Suppressor macrophage treated with lipopolysaccharide for 1 hour (primary cell): ENCODE measurements at places on chromosomes 4 and X.

DNA sequence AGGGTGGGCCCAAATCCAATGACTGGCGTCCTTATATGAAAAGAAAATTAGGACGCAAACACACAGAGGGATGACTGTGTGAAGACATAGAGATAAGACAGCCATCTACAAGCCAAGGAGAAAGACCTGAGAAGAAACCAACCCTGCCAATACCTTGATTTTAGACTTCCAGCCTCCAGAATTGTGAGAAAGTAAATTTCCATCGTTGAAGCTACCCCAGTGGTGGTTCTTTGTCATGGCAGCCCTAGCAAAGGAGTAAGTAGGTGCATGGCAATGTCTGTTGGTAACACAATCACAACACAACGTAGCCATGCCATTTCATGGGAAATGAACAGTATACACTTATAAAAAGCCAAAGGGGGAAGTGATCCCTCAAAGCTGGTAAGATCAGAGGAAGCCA, 25.3 kb downstream of the SMIM20 start:
- no peak for DNase-seq

DNA sequence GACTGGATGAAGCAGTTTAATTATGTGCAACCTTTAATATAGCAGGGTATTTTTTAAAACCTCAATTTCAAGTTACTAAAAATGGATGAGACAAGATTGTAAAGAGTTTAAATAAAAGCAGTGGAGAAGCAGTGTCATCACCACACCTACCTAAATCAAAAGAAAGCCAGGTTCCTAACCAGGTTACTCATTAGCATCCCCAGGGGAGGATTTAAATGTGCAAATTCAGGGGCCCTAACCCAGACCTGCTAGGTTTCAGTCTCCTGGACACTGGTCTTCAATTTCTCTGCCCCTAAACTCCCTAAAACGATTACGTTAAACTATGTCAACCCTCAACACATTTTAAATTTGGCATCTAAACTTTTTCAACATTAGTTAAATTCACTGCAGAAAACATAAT, 116.9 kb upstream of the KLF3 start:
- DNase-seq: no peak

DNA sequence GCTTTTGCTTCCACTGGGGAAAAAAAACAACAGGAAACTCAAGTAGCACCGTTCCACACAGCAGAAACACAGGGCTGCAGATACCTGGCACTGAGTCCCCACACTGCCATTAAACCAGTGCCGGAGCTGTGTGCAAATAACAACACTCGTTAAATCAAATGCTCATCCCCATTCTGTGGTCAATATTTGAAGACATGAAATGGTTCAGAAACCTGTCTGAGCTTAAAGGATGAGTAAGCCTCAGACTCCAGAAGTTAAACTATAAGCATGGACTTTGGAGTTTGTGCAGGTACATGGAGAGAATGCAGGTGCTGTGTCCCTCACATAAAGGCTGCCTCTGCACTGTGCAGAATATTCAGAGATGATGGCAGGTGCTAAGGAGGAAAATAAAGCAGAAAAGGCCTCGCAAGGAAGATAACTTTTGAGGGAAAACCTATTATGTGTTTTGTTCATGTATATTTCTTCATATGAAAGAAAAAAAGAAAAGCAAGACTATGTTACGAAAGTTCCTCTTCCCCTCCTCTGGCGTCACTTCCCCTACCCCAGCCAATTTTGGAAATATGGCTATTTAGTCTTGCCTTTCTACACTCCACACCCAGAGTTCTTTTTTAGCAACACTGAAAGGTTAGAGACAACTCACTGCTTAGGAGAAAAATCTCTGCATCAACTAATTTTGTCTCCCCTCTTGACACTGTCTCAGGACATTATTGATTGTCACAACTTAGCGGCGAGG, 4.6 kb downstream of the MPP1 start:
- DNase-seq: peak; percentile 76

GRCh38 chr4:12165616-12166015, 736.9 kb upstream of the HS3ST1 start:
- DNase-seq: peak; percentile 35

DNA sequence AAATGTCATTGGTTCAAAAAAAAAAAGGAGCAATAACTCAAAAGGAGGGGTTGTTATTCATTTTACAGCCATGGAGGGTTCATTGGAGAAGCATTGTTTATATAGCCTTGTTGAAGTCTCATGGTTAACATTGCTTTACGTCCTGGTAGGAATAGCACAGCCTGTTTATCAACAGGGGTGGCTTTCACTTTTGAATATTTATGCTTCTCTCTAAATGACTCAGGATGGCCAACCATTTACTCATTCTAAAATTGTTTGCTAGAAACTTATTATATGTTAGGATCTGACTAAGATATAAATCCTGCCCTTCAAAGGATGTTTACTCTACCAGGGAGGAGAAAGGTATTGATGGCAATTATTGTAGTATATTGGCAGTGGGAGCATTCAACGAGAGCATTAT, 534.1 kb upstream of the GALNTL6 start:
- DNase-seq: no peak

GRCh38 chr4:142582340-142582739, 263.8 kb downstream of the INPP4B start:
- no peak for DNase-seq

DNA sequence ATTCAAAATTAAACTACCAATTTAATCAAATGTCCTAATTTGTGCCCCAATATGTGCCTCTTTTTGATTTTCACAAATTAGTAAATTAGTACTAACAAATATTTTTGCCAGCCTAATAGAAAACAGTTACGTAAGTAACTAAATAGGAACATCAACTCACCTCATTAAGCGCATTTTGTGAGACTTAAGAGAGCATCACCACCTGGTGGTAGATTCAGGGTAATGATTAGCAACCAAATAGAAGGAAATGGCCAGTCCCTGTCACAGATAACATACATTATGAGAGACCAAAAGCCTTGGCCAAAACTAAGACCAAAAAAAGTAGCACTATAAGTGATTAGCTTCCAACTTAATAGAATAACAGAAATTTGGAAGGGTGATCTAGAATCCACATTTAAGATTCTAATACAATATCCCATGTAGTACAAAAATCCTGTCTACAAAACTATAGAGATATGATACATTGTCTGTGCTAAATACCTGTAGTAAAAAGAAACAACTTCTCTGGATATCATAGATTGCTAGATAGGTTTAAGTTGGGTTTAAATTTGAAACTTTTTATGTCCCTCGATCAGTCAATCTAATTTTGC, 46.7 kb downstream of the C4orf46 start:
- peak; percentile 85 for DNase-seq

DNA sequence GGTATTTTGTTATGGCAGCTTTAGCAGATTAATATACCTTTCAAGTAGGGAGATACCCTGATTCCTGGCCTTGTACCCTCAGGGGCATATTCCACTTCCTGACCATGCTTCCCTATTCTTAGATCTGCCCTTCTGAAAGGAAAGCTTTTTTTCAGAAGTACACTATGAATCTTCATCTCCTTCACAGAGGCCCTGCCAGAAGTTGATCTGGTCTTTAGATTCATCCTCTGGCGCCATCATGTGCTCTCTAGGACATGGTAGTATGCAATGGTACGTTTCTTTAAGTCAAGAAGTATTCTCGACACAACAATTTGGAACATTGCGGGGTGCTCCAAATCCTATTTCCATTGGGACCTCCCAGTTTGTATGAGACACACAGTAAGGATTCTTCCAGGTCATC, 39.6 kb upstream of the DIPK2B start:
- DNase-seq: no peak

DNA sequence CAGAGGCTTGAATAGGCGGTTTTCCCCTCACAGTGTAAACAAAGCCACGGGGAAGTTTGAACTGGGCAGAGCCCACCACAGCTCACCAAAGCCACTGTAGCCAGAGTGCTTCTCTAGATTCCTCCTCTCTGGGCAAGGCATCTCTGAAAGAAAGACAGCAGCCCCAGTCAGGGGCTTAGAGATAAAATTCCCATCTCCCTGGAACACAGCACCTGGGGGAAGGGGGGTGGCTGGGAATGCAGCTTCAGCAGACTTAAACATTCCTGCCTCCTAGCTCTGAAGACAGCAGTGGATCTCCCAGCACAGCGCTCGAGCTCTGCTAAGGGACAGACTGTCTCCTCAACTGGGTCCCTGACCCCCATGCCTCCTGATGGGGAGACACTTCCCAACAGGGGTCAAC, 44.0 kb upstream of the USP38 start:
- no peak for DNase-seq

DNA sequence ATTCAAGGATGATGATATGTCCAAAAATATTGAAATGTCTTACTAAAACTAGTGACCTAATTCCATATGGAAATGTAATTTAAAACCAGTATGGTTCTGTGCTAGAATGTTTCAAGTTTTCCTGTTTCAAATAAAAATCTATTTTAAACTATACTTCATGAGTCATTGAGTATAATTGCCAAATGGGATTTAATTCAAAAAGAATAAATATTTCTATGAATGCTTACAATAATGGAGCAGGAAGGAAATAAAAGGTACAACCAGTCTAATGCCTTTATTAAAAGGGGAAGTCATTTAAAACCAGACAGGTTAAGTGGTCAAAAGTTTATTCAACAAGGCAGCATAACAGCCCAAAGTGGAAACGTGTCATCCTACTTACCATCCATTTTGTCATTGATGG, 2347.1 kb downstream of the PCDH7 start:
- DNase-seq: no peak

- no peak for DNase-seq
Observed at GRCh38 chrX:100924375-100924774, 4.3 kb downstream of the XKRX start.

GRCh38 chr4:155522201-155522600, 144.4 kb upstream of the GUCY1A1 start:
- no peak for DNase-seq

DNA sequence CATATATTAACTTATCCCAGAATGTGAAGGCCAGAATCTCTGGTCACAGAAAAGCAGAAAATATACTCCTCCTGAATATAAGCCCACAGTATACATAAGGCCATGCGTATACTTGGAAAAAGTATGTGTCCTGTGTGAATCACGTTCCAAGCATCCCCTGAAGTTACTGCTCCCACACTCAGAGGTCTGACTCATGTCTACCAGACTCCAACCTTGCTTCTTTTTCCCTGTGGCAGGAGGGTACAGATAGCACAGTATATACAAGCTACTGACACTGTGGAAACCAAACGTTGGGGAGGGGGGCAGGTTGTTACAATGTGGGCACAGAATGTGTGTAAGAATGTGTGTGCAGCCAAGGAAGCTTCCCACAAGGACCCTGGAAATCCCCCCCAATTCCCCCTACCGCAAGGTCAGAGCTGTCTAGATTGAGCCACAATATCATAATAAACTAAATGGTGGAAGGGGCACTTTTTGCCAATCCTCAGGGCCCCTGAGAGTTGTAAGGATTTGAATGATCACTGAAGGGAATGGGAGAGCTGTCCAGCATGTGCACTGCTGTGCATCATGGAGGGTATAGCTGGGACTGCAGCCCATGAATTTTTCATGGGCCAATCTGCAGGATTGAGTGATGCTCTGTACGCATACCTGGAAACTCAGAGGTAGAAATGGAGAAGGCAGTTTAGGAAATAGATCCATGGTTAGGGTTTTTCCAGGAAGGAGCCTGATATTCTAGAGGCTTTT, 7.4 kb upstream of the RELL1 start:
- DNase-seq: no peak

DNA sequence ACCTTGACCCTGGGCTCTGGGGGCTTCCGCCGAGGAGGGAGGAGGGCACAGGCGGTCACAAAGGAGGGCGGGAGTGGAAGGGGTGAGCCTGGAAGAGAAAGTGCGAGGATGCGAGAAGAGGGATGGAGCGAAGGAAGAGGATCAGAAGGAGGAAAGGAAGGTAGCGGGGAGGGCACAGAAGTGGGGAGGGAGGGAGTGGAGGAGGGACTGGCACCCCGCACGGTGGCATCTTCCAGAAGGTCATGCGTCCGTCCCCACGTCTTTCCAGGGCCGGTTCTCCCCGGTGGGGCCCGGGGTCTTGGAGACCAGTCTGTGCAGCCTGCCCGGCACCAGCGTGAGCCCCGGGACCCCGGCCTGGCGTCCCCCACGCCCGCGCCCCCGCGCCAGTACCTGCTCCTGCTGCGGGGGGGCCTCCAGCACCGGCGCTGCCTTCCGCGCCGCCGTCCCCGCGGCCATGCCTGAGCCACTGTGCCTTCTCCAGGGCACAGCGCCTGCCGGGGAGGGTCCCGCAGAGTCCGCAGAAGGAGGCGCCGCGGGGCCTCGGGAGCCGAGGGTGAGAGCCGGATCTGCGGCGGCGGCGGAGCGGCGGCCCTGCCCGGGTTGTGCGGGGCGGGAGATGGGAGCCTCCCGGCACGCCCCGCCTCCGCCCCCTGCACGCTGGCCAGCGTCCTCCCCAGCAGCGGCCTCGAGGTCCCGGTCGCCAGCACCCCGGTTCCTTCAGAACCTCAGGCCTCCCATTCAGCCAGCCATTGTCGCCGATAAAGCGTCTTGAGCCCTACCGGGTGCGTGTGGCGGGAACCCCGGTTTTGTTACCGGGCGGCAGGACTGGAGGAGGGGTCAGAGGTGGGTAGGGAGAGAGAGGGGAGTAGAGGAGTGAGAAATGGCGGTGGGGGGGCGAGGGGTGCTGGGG, at the start of gene RNF175:
Gene RNF175, minus strand, starts transcription at position 618 of the 910 bp plus-strand sequence. Its CDS starts 162 bp downstream, at position 456.
- DNase-seq: peak; percentile 59

- DNase-seq: no peak
Observed at GRCh38 chr4:183130328-183131155, 31.5 kb downstream of the WWC2 start.

DNA sequence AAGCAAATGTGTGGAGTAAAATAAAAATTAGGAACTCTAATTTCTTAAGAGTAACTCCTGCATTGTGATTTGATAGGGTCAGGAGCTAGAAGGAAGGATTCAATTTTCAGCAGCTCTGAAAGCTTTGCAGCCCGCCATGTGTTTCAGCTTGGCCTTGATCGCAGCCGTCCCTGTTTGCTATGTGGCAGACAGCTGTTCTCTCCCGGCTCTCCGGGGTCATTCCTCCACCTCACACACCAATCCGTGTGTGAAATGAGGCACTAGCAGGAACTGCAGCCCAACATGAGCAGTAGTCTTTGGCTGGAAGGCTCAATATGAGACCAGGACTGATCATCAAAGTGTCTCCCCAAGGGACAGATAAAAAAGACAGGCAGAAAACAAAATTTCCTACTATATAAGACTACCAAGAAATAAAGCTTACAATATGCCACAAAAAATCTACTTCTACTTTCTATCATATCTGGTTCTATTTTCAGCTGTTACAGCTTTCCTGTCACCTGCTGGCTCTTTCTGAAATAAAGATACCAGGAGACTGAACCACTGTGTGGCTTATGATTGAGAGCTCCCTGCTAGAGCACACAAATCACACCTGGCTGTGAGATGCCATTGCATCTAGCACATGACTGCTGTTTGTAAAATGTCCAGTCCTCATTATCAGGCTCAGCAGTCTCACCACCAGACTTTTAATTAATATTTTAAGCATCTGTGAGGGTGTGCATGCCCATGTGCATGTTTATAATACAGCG, 44.1 kb upstream of the SEC24B start:
- DNase-seq: no peak

GRCh38 chrX:46841346-46841745, 4.5 kb downstream of the RP2 start:
- DNase-seq: no peak

DNA sequence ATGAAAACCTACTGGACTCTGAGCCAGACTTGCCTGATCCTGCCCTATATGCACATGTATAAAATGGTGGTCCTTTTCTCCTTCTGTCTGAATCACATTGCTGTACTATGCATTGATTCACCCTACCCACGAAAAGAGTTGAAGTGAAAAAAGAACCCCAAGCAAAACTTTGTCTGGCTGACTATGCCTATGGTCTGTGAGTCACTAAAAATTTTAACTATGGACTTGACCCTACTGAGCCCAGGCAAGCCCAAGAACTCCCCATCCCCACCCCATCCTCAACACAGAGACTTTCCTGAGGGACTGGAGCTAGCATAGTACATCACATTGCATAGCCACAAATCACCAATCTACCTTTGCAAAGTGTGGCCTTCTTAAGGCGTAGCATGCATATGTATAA, 116.6 kb upstream of the TENM3 start:
- no peak for DNase-seq
